ENCODE measurements at places on chromosomes 16 and 17. TPM values are rescaled to one million over a fixed set of nuclear protein-coding genes. Genes with fewer than 3 reads are reported as not detected.

DNA sequence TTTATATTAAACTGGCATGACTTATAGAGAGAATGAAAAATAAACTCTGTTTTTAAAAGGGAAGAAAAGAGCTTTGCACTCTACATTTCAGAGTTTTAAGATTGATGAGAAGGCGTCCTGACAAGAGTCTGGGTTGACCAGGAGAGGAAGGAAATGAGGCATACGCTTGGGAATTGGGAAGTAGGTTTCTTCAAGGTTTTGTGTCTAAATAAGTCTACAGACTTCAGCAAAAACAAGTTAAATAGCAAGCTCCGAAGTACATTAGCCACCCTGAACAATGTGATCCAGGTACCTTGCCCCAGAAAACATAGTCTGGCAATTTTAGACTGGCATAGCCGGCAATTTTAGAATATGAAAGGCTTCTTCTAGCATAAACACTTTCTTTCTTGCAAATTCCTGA, 28.5 kb upstream of the CCDC182 start:
- no peak for DNase-seq
- peaks cover 3% of the 10 kb centered on the region for H3K4me1 ChIP-seq
- H3K4me3 ChIP-seq, result no peak overlapping the region
- no peak overlapping the region for H3K27ac ChIP-seq

- H3K27me3 ChIP-seq, result no peaks in the 10 kb centered on the region
- H3K27ac ChIP-seq, result no peak overlapping the region
- peak; percentile 81 for DNase-seq
These were observed 17.3 kb upstream of the WFDC1 start for GRCh38 chr16:84277244-84277823.

- H3K27me3 ChIP-seq, result no peaks in the 10 kb centered on the region
- peak; percentile 32 for DNase-seq
- H3K27ac ChIP-seq, result no peak overlapping the region
These were observed 6.9 kb downstream of the MYO19 start for GRCh38 chr17:36527621-36528250.

GRCh38 chr16:29959293-29959692, 2.6 kb upstream of the TMEM219 start:
- peaks cover 15% of the 10 kb centered on the region for H3K4me1 ChIP-seq
- no peak for DNase-seq
- no peak overlapping the region for H3K4me3 ChIP-seq
- H3K36me3 ChIP-seq, result no peaks in the 10 kb centered on the region
- no peak overlapping the region for H3K27ac ChIP-seq

GRCh38 chr16:85086347-85087291, 25.7 kb downstream of the CIBAR2 start:
- peaks cover 14% of the 10 kb centered on the region for H3K4me1 ChIP-seq

- DNase-seq, result no peak
- no peak overlapping the region for H3K4me3 ChIP-seq
- no peaks in the 10 kb centered on the region for H3K27me3 ChIP-seq
- no peaks in the 10 kb centered on the region for H3K36me3 ChIP-seq
- peaks cover 6% of the 10 kb centered on the region for H3K4me1 ChIP-seq
These were observed 5.2 kb upstream of the CMTM2 start for GRCh38 chr16:66574081-66574480.

Gene LSM12
- total RNA-seq, result 39.8 TPM

Gene CBX1
- 34.0 TPM for total RNA-seq

DNA sequence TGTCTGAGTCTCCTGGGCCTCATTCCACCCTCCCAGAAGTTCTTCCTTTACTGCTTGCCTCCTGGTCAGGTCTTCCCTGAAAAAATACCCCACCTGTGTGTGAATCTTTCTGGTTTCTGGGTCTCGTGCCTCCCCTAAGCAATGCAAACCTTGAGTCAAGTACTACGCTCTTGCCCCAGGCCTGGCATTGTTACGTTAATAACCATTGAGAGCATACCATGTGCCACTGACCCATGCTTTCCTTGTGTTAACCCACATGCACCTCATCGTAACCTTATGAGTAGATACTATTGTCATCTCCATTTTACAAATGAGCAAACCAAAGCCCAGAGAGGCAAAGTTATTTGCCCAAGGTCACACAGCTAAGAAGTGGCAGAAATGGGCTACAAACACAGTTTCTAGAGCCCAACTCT, 25.4 kb upstream of the TOB1 start:
- no peak overlapping the region for H3K4me3 ChIP-seq
- H3K27ac ChIP-seq, result no peak overlapping the region
- H3K27me3 ChIP-seq, result no peaks in the 10 kb centered on the region
- H3K4me1 ChIP-seq, result no peaks in the 10 kb centered on the region

DNA sequence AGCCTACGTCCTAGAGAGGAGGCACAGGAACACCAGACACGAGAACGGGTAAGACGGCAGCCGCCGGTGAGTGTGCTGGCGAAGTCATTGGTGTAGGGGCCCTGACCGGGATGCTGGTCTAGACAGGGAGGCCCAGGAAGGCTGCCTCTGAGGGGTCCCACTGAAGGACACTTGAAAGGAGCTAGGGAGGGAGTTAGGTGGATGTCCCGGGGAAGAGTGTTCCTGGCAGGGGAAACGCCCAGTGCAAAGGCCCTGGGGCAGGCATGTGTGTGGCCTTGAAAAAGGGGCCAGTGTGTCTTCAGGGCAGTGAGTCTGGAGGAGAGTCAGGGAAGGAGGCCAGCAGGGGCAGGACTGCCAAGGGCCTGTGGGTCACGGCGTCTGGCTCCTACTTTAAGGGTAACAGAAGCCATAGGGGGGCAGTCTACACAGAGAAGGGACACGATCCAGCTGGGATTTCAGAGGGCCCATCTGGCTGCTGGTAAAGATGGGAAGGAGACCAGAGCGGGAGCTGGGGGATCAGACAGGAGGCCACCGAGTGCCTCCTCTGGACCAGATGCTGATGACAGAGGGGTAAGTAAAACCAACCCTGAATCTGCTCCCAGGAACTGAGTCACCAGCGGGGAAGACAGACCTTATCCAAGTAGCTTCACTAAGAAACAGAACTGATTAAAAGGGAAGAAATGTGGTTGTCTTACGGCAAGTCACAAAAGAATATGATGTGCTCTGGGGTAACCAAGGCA, 115.9 kb downstream of the LITAF start:
- no peaks in the 10 kb centered on the region for H3K27me3 ChIP-seq
- H3K4me1 ChIP-seq, result no peaks in the 10 kb centered on the region
- peak; percentile 51 for DNase-seq
- H3K27ac ChIP-seq, result no peak overlapping the region
- H3K36me3 ChIP-seq, result no peaks in the 10 kb centered on the region

GRCh38 chr17:79027925-79028491, 4.0 kb downstream of the C1QTNF1 start:
- peak; percentile 54 for DNase-seq
- H3K27me3 ChIP-seq, result no peaks in the 10 kb centered on the region

GRCh38 chr17:10042589-10043244, 137.6 kb upstream of the RCVRN start:
- no peaks in the 10 kb centered on the region for H3K4me1 ChIP-seq
- H3K36me3 ChIP-seq, result no peaks in the 10 kb centered on the region
- no peak for DNase-seq
- H3K27me3 ChIP-seq, result no peaks in the 10 kb centered on the region
- H3K4me3 ChIP-seq, result no peak overlapping the region

Gene WFDC1
- total RNA-seq, result 26.0 TPM

- no peaks in the 10 kb centered on the region for H3K36me3 ChIP-seq
- no peak overlapping the region for H3K4me3 ChIP-seq
- peaks cover 24% of the 10 kb centered on the region for H3K27me3 ChIP-seq
- no peaks in the 10 kb centered on the region for H3K4me1 ChIP-seq
These were observed 84.3 kb downstream of the TMEM132E start for GRCh38 chr17:34663714-34664113.

- peak overlapping the region; percentile 60 for H3K27ac ChIP-seq
- no peaks in the 10 kb centered on the region for H3K36me3 ChIP-seq
- no peak for DNase-seq
- peaks cover 44% of the 10 kb centered on the region for H3K4me1 ChIP-seq
These were observed 6.0 kb downstream of the MYO1D start for GRCh38 chr17:32870969-32871368.

DNA sequence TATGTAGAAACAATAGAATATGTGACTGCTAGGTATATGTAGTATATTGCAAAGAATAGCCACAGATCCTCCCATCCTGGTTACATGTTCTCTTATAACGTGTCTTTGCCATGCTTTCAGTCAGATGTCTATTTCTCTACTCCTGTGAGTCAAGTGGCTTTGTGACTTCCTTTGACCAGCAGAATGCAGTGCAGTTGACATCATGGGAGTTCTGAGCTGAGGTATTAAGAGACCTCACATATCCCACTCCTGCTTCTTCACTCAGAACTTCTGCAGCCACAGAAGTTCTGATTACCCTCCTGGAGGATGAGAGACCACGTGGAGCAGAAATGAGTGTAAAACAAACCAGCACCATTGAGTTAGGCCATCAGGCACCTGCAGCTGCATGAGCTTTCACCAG, 222.5 kb downstream of the PRKCA start:
- H3K27me3 ChIP-seq, result no peaks in the 10 kb centered on the region
- H3K27ac ChIP-seq, result no peak overlapping the region
- H3K4me1 ChIP-seq, result no peaks in the 10 kb centered on the region
- no peak for DNase-seq
- H3K36me3 ChIP-seq, result no peaks in the 10 kb centered on the region

DNA sequence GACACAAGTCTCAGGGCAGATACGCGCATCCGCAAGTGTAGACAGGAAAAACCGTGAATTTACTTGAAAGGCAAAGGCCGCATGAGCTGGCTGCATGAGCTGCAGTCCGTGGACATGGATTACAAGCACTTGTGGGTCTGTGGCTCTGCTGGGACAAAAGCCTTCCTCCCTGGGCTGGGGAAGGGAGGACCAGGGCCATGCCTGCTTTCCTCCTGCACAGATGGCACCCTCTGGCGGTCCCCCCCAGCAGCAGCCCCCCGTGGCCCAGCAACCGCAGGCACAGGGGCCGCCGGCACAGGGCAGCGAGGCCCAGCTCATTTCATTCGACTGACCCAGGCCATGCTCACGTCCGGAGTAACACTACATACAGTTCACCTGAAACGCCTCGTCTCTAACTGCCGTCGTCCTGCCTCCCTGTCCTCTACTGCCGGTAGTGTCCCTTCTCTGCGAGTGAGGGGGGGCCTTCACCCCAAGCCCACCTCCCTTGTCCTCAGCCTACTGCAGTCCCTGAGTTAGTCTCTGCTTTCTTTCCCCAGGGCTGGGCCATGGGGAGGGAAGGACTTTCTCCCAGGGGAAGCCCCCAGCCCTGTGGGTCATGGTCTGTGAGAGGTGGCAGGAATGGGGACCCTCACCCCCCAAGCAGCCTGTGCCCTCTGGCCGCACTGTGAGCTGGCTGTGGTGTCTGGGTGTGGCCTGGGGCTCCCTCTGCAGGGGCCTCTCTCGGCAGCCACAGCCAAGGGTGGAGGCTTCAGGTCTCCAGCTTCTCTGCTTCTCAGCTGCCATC, 1.7 kb upstream of the MRPL12 start:
- H3K27me3 ChIP-seq, result no peaks in the 10 kb centered on the region
- H3K4me1 ChIP-seq, result peaks cover 30% of the 10 kb centered on the region
- no peak for DNase-seq

DNA sequence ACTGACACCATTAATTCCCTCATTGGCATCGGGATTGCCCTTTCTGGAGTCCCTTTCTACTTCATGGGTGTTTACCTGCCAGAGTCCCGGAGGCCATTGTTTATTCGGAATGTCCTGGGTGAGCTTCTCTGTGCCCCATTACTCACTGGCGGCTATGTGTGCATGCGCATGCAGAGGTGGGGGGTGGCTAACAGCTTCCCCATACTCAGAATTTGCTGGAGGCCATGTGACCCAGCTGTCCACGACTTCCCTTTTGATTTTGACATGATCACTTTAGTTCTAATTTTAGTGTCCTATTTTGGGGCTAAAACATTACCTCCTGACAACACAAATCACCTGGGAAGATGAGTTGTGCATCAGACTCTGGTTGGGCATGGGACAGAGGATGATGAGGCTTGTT, 14.1 kb downstream of the SLC7A6OS start:
- peaks cover 98% of the 10 kb centered on the region for H3K36me3 ChIP-seq
- DNase-seq, result no peak
- no peaks in the 10 kb centered on the region for H3K27me3 ChIP-seq
- H3K27ac ChIP-seq, result no peak overlapping the region

DNA sequence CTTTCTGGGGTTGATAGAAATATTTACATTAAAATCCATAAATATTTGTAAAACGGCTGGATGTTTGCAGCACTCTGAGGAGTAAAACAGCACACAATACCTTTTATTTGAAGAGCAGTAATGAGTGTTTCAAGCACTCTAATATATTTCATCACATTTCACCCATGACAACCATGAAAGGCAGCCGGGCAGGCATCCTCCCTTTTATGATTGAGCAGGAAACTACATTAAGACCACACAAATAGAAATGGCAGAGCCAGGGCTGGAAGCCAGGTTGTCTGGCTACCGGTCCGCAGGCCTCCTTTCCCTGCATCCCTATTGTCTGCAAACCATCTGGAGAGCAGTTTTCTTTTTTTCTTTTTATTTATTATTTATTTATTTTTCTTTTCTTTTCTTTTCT, 23.1 kb upstream of the GPRC5C start:
- H3K4me1 ChIP-seq, result no peaks in the 10 kb centered on the region
- no peak for DNase-seq
- no peaks in the 10 kb centered on the region for H3K27me3 ChIP-seq
- H3K27ac ChIP-seq, result no peak overlapping the region
- H3K36me3 ChIP-seq, result no peaks in the 10 kb centered on the region
- no peak overlapping the region for H3K4me3 ChIP-seq

DNA sequence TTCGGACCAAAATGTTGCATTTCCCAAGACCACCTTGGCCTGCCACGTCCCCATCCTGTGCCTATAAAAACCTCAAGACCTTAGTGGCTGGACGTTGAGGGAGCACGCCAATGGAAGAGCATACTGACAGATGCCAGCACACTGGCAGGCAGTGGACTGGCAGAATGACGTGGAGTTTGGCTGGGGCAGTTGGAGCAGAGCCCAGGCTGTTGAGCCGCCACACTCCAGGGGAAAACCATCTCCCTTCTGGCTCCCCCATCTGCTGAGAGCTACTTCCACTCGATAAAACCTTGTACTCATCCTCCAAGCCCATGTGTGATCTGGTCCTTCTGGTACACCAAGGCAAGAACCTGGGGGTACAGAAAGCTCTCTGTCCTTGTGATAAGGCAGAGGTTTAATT, 494.1 kb downstream of the CDH11 start:
- H3K4me3 ChIP-seq, result no peak overlapping the region
- H3K27me3 ChIP-seq, result no peaks in the 10 kb centered on the region
- H3K36me3 ChIP-seq, result no peaks in the 10 kb centered on the region
- peak; percentile 40 for DNase-seq

Data from upper lobe of right lung (tissue), 1 donor.